ENCODE measurements at places on chromosomes 11 and 22.
A peak's percentile ranks its signal among the peaks of the same experiment; 100 is the strongest.

GRCh38 chr11:121038648-121039409 is 14.9 kb downstream of the TBCEL start:
- no peak for DNase-seq

GRCh38 chr22:30358541-30358940 is 1.7 kb downstream of the CCDC157 start:
- no peak for DNase-seq

GRCh38 chr22:31097941-31098631 is 9.3 kb downstream of the SELENOM start:
- DNase-seq = no peak

GRCh38 chr11:122754553-122755322 is 83.6 kb upstream of the CRTAM start:
- no peak for DNase-seq

GRCh38 chr11:90594658-90595057 is 371.8 kb upstream of the CHORDC1 start:
- DNase-seq = no peak

DNA sequence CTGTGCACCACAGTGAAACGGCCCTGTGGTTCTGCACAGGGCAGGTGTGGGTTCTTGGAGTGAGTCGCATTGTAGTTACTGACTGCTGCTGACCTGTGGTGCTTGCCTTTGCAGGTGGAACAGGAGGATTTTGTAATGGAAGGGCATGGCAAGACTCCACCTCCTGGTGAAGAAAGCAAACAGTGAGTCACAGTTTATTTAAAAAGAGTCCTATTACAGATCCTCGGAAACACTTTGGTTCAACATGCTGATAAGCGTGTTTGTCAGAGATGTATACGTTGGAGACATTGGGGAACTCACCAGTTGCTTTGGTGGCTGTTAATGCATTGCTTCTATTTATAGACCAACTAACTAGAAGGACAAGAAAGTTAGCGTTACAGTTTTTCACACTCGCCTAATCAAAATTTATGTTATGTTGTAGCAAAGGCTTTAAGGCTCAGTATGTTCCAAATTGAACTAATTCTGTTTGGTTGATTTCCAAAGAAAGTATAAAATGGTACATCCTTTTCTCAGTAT is 21.7 kb upstream of the TNRC6B start:
- no peak for DNase-seq

GRCh38 chr11:45107029-45107428 is 39.4 kb upstream of the PRDM11 start:
- DNase-seq = no peak

- no peak for DNase-seq
Measured at GRCh38 chr22:28925916-28926315, 42.5 kb downstream of the ZNRF3 start.

GRCh38 chr22:40509401-40510134 is 127.0 kb downstream of the MRTFA start:
- DNase-seq = no peak

- DNase-seq = no peak
Measured at GRCh38 chr11:107183953-107184352, 165.7 kb upstream of the GUCY1A2 start.

DNA sequence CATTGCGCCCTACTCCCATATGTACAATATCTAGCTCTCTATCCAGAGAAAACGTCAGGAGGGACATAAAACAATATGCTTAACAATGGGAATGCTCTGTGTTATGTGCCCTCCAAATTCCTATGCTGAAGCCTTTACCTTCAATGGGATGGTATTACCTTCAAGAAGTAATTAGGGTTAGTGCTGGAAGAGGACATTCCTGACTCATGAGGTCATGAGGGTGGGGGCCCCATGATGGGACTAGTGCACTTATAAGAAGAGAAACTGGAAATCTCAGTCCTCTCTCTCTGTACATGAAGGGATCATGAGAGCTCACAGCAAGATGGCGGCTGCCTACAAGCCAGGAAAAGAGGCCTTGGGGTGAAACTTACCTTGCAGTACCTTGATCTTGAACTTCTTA is 20.3 kb downstream of the MMP20 start:
- DNase-seq = no peak

GRCh38 chr11:76459299-76459698 is 14.5 kb downstream of the EMSY start:
- no peak for DNase-seq

- DNase-seq = no peak
Measured at GRCh38 chr11:57764566-57764965, 3.0 kb downstream of the CTNND1 start.

DNA sequence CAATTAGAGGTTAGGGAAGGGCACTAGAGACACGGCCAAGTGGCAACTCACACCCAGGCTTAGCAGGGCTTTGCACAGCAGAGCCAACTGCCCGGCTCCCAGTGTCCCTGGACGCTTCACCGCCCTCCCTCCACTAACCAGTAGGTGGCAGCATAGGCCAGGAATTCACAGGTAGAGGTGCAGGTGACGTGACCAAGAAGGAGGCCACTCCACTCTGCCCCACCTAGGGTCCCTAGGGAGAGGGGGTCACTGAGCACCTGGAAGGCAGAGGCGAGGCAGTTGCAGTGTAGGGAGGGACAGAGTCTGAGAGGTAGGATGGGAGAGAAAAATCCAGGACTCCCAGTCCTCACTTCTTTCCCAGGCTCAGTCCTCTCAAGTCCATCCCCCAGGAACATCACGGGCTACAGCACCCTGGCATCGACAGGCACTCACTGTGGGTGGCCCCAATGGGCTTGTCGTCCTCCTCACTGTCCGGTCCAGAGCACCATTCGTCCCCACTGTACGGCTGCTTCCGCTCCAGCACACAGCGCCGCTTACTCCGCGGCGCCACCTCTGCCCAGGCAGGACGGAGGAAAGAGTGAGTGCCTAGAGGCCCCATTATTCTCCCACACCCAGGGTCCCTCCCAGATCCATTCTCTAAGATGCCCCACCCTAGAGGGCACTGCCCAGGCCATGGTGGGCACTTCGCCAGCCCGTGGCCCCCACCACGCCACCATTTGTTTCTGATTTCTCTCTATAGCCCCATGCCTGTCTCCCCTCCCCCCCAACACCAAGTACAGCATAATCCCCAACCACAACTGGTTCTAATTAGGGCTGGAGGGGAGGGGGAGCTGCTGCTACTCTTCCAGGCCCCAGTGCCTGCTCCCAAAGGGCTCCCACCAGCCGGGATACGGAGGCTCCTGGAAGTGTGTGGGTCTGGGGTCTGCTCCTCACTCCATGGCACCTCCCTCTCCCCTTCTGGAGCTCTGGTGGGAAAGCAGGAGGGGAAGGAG is 18.4 kb downstream of the BCL9L start:
- DNase-seq = peak; percentile 91

DNA sequence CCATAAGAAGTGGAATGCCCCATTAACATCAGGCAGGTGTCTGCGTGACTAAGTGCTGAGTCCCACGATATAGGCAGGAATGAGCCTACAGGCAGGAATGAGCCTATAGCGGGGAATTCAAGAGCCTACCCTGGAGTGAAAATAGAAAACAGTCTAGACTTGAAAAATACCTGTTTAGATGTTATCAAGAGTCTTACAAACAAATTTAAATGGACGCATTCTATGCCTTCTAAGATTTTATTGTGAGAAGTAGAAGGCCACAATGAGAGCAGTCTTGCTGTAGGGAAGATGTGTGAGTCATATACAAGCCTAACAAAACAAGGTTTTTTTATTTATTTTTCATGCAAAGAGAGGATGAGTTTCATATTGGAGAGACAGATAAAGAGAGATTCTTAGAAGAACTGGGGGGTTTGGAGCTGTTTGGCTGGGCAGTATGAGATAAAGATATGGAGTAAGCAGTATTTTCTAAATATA is 200.8 kb upstream of the ZC3H12C start:
- no peak for DNase-seq

GRCh38 chr22:33756508-33756949 is 163.7 kb downstream of the LARGE1 start:
- no peak for DNase-seq

- DNase-seq = no peak
Measured at GRCh38 chr11:3225826-3226750, 6.1 kb downstream of the MRGPRE start.

GRCh38 chr11:10678101-10678500 is 15.5 kb downstream of the IRAG1 start:
- DNase-seq = no peak

DNA sequence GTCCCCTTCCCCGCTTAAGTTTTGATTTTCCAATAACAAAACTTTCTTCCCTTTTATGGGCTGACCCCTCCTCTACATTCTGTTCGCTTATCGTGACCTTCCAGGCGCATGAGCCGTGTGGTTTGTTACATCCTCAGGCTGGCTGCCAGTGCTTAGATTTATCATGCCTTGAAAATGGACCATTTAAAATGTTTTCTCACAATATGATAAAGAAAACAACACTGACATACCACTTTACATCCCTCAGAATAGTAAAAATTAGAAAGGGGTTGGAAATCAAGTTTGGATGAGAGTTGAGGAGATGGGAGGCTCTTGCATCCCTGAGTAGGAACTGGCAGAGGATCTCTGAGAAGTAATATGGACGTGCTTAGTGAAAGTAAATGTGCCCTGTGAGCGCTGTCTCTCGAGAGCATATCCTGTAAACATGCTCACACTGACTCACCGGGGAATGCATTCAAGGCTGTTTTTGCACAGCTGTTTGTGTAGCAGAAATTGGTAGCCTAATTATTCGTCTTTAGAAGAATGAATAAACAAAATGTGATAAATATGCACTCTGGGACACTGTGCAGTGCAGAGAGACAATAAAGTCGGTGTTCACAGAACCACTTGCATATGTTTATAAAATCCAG is 17.1 kb upstream of the TOLLIP start:
- DNase-seq = no peak

GRCh38 chr11:77993902-77994301 is 566 bp downstream of the INTS4 start:
- no peak for DNase-seq

DNA sequence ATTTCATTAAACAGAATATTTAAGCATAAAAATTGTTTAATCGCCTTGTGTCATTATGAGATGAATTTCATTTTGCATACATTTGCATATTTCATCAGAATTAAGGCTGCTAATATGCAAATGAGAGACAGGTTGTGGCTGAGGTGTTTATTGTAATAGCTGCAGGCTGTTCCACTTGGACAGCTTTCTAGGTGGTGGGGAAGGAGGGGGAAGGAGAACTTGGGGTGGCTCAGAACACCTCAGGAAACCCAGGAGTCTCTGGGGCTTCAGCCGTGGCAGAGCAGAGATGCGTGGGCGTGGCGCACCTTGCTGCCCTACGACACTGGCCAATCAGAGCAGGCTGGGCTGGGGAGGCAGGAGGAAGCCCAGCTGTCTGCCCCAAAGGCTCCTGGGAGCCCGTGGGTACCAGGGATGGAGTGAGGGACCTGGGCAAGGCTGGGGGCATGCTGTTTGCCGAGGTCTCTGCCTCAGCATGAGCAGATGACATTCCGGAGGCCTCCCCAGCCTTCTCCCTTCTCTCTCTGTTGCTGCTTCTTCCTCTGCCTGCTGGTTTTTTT is 542.9 kb downstream of the MN1 start:
- DNase-seq = no peak

DNA sequence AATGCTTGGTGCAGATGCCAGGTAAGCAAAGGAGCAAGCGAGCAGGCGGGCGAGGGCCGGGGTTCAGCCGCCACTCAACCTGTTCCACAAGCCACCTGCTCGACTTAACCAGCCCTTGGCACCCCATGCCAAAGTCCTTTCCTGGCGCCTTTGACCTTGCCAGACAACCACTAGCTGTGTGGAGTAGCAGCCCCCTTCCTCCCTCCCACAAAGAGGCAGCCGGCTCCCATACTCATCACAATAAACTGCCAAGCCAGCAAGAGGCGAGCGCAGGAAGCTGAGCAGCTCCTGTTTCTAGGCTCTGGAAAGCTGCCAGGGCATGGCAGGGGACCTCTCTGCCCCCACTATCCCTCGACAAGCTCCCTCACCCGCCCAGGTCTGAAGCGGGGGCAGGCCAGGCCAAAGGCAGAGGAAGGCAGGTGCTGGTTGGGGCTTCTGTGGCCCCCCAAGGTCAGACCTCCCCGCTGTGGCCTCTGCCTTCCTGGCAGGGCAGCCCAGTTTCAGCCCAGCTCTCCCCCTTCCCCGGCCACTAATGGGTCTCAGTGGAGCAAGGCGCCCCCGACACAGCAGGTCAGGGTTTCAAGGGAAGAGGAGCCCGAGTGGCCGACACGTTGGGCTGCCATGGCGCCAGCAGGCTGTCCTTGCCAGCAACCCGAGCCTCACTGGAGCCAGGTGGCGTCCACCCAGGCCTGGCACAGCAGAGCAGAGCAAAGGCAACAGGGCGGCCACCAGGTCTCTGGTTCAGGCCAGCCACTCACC is 15.3 kb downstream of the MACROD1 start:
- DNase-seq = no peak

DNA sequence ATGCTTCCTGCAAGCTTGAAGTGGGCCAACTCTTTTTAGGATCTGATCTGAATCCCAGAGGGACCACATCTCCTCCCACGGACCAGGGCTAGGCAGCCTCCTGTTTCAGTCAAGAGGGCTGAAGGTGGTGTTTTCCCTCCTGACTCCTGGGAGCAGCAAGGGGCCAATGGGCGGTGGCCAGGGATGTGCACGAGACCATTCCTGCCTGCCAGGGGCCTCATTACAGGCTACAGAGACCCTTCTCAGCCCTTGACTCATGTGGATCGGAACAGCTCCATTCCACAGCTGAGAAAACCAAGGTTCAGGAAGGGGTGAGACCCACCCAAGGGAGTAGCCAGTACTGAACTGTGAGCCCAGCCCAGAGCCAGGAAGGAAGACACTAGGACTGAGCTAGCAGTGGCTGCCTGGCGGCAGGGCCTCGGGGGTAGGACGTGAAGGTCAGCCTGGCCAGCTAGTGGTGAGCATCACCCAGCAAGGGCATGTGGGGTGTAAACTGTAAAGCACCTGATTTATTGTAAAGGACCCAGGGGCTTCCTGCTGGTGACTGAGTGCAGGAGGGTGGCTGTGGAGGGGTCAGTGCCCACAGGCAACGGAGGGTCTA is 3.4 kb upstream of the P2RY6 start:
- peak; percentile 50 for DNase-seq

DNA sequence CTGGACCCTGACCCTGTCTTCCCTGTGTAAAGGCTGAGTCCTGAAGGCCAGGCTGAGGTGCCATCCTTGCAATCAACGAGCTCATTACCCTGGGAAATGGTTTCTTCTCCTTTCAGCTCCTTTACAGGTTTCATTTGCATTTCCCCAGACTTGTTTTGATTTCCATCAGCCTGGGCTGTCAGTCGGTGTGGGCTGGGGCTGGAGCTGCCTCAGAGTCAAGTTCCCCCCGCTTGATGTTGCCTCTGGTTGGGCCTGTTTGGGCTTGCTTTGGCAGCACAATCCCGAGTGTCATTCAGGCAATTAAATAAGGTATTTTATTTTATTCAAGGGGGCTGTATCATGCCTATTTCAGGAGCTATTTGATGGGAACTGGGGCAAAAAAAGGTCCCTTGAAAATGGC is 424.9 kb downstream of the INSC start:
- DNase-seq = no peak

- DNase-seq = no peak
Measured at GRCh38 chr22:50056214-50056972, 1.7 kb downstream of the TTLL8 start.

- no peak for DNase-seq
Measured at GRCh38 chr11:27210531-27210930, 152.5 kb downstream of the CCDC34 start.
